Gastrocnemius medialis (tissue), 4 donors: ENCODE measurements at places on chromosomes 1 and 21.

- no peak overlapping the region for H3K4me3 ChIP-seq
- no peak for DNase-seq
- H3K27me3 ChIP-seq, result no peaks in the 10 kb centered on the region
- H3K4me1 ChIP-seq, result no peaks in the 10 kb centered on the region
Measured at GRCh38 chr1:218982482-218982881, 191.2 kb upstream of the LYPLAL1 start.

DNA sequence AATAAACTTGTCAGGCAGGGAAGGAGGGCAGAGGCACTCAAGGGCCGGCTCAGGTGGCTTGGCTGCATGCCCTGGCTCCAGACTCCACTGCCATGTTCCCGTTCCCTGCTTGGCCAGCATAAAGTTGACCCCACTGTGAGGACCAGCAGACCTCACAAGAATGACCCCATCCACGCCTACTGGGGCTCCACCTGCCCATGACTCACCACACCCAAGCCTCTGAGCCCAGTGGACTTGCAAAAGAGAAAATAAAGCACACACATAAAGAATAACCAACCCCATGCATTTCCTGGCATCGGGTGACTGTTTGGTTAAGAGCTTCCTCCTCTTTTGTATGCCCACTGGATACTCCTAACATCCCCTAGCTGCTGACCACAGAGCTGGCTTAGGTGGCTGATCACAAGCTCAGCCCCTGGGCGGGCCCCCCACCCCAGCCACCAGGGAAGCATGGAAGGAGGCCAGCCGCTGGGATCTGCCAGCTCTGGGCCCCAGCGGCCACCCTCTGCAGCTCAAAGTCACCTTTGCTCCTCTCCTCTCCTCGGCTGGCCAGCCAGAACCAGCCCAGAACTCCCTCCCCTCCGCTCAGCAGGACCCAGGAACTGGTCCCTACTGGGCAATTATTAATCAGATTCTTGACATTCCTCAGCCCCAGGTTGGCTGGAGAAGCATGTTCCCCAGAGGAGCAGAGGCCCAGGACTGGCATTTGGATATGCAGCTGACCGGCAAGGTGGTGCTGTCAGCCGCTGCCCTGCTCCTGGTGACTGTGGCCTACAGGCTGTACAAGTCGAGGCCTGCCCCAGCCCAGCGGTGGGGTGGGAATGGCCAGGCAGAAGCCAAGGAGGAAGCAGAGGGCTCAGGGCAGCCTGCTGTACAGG, at the start of gene KLHDC7A:
Gene KLHDC7A (plus strand): TSS at position 616 of the 875 bp plus-strand sequence. CDS start 52 bp downstream, at position 668.
- DNase-seq, result no peak
- no peaks in the 10 kb centered on the region for H3K4me1 ChIP-seq
- H3K36me3 ChIP-seq, result no peaks in the 10 kb centered on the region
- no peak within 1 kb of the TSS for H3K4me3 ChIP-seq
- H3K27ac ChIP-seq, result no peak within 1 kb of the TSS

DNA sequence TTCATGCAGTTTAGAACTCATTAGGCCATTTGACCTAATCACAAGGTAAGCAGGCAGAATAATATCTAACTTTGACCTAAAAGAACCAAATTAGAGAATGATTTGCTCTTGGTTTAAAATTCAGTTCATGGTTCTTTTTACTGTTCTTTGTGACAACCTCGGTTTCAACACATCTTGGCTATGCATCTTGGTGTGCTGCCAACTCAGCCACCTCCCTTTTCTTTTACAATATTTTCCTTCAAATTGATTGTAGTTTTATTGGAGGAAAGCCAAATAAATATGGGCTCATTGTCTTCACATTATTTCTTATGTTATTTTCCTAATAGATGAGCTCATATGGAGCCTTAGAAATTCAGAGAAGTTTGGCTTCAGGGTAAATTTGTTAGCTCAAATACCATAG, 338.3 kb downstream of the SIPA1L2 start:
- DNase-seq, result no peak
- no peaks in the 10 kb centered on the region for H3K27me3 ChIP-seq
- H3K4me3 ChIP-seq, result no peak overlapping the region
- H3K4me1 ChIP-seq, result no peaks in the 10 kb centered on the region

GRCh38 chr1:161044535-161044907, 1.3 kb downstream of the USF1 start:
- peak overlapping the region; percentile 87 for H3K4me3 ChIP-seq
- H3K4me1 ChIP-seq, result peaks cover 17% of the 10 kb centered on the region
- no peaks in the 10 kb centered on the region for H3K27me3 ChIP-seq
- peak overlapping the region; percentile 98 for H3K27ac ChIP-seq

DNA sequence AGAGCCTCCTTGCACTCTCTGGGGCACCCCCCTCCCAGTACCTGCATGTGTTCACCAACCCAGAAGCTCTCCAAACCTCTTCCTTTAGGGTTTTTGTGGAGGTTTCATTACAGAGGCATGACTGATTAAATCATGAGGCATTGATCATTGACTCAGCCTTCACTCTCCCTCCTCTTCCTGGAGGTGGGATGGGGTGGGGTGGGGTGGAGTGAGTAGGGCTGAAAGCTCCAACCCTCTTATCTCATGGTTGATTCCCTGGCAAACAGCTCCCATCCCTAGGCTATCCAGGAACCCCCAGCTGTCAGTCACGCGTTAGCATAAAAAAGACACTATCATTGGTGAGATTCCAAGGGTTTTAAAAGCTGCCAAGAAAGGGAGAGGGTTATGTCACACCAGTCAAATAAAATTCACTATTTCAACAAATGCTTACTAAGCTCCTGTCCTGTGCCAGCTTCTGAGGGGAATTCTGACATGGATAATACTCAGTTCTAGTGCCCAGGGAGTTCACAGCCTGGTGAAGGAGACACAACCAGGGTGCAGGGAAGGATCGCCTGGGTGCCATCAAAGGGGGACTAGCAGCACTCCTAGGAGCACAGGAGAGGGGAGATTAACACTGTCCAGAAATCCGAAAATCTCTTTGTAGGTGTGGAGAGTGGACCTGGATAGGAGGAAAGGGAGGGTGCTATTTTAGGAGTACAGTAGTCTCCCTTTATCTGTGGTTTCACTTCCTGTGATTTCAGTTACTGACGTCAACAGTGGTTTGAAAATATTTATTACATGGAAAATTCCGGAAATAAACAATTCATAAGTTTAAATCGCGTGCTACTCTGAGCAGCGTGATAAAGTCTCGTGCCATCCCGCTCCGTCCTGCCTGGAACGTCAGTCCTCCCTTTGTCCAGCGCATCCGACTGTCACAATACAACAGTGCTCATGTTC, 6.8 kb upstream of the IL24 start:
- H3K27ac ChIP-seq, result no peak overlapping the region
- DNase-seq, result no peak
- H3K36me3 ChIP-seq, result no peaks in the 10 kb centered on the region
- H3K4me3 ChIP-seq, result no peak overlapping the region
- H3K4me1 ChIP-seq, result peaks cover 25% of the 10 kb centered on the region
